ENCODE measurements at places on chromosomes 4 and X. TPM values are rescaled to one million over a fixed set of nuclear protein-coding genes. Genes with fewer than 3 reads are reported as not detected.

The SSX2 gene
- not detected for total RNA-seq

The TMEM144 gene
- total RNA-seq = 0.54 TPM

The RHOXF2 gene
- not detected for total RNA-seq

The HEPH gene
- total RNA-seq = not detected

The DUX4 gene
- not detected for total RNA-seq

The OTUD5 gene
- total RNA-seq = 62.4 TPM

The BEX2 gene
- total RNA-seq = 15.7 TPM

The ARHGAP4 gene
- 356 TPM for total RNA-seq

The AKAP4 gene
- not detected for total RNA-seq

The LRIT3 gene
- total RNA-seq = not detected

The GSTCD gene
- total RNA-seq = 11.2 TPM

The BCAP31 gene
- total RNA-seq = 140 TPM

The CT45A10 gene
- total RNA-seq = not detected

The GPR119 gene
- total RNA-seq = not detected

The PLXNB3 gene
- 2.1 TPM for total RNA-seq

The GPC3 gene
- total RNA-seq = 0.72 TPM

The NCAPG gene
- 59.1 TPM for total RNA-seq

The ITGB1BP2 gene
- total RNA-seq = 6.6 TPM

The PABPC4L gene
- not detected for total RNA-seq

The DMRTC1 gene
- total RNA-seq = 0.31 TPM
